Erythroblast (primary cell): ENCODE measurements at places on chromosomes 16 and 17.

GRCh38 chr16:79367822-79368221 lies 232.7 kb downstream of the MAF start:
- no peak for DNase-seq

DNA sequence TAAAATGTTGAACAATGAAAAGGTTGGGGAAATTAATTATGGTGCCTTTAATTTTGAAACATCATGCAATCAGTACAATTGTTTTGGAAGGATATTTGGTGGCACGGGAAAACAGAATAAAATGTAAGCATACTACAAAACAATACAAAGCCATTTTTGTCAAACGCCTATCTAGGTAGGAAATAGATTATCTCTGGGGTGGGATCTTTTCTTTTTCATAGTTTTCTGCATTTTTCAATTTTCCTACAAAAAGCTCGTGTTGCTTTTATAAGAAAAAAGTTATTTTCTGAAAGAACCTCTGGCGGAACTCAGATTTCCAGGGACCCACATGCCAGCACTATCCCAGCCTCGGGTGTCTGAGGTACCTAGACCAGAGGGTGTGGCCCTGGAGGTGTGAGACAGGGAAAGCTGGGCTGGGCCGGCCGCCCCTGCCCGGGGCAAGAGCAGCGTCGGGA lies 961 bp upstream of the MAP3K3 start:
- DNase-seq, result no peak

- no peak for DNase-seq
Measured at GRCh38 chr16:14125000-14125681, 54.0 kb downstream of the MRTFB start.

DNA sequence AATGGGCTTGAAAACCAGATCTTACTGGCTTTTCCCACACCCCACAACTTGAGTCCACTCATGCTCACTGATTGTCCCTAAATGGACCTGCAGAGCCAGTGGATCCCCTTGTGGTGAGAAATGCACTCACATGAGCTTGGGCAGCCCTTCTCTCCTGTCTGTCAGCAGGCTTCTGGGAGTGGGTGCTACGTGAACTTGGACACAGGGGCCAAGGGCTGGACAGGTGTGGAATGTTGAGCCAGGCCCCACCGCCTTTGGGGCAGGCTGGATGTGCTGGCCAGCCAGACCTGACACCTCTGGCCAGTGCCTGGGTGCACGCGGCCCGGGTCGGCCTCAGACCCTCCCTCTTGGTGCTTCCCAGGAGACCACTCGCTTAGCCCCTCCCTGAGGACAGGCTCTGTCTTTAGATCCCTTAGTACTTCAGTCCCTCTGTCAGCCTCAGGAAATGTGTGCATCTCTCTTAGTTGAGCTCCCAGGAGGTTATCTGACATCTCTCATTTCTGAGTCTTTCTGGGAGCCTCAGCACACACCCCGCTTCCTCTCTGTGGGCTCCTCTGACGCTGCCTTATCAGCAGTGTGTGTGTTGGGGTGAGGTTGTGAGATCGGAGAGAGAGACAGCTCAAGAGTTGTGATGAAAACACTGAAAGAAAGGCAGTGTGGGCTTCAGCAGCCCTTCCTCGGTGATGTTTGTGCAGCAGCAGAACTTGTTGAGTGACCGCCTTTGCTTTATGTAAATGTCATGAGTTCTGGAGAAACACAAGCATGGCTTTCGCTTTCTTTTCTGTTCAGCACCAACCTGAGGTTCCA lies 117.0 kb downstream of the RAB11FIP4 start:
- DNase-seq, result peak; percentile 76

GRCh38 chr17:8846768-8847211 lies 20.7 kb downstream of the PIK3R6 start:
- DNase-seq, result peak; percentile 32

GRCh38 chr16:50940275-50940854 lies 198.5 kb downstream of the CYLD start:
- DNase-seq, result no peak

GRCh38 chr16:86994651-86995171 lies 322.5 kb downstream of the C16orf95 start:
- no peak for DNase-seq

GRCh38 chr17:78986048-78986648 lies 6.4 kb upstream of the LGALS3BP start:
- DNase-seq, result peak; percentile 62

DNA sequence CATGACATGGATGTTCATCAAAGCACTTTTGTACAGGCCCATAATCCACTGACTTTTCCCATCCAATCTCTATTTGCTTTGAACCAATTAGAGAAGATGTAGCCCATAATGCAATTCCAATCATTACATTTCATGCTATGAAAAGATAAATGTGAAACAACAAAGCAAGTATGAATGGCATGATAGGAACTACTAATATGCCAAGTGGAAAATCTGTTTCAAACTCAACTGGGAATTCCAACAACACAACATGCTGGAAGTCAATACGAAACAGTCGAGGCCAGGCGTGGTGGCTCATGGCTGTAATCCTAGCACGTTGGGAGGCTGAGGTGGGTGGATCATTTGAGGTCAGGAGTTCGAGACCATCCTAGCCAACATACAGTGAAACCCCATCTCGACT lies 39.6 kb upstream of the TMEM97 start:
- no peak for DNase-seq

GRCh38 chr17:82285141-82285540 lies 11.6 kb upstream of the CSNK1D start:
- no peak for DNase-seq

DNA sequence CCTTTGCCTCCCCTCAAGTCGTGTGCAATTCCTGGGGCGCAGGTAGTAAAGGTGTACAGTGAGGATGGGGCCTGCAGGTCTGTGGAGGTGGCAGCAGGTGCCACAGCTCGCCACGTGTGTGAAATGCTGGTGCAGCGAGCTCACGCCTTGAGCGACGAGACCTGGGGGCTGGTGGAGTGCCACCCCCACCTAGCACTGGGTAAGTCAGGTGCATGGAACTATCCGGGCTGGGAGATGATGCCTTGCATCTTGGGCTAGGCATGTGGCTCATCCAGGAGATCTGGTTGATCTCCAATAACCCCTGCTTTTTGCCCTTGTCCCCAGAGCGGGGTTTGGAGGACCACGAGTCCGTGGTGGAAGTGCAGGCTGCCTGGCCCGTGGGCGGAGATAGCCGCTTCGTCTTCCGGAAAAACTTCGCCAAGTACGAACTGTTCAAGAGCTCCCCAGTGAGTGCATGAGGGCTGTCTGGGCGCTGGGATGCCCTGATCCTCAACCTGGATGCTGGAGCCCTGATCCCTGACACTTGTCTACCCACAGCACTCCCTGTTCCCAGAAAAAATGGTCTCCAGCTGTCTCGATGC lies 5.2 kb downstream of the GRB7 start:
- no peak for DNase-seq

DNA sequence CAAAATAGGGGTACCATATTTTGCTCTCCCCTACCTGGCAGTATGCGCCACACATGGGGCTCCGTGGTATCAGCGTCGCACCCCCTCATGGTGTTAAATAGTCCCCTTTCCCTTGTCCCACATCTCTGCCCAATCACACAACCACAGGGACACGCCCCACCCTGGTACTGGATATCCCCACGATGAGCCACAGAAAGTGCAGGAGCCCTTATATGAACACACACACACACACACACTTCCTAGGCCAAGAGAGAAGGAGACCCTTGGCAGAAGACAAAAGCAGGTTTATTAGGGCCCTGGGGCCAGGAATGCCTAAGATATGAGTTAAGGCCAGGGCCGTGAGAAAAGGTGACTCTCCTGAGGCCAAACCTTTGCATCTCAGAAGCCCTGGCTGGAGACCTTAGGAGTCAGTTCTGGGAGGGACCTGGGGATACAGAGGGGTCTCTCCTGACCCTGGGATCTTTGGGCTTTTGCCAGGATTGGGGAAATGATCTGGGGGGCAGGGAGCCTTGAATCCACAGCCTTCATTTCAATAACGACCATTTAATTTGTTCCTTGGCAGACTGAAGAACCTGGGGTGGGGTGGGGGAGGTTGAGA lies 11.6 kb downstream of the COPZ2 start:
- no peak for DNase-seq

GRCh38 chr17:44914148-44914547 lies 1.2 kb downstream of the GFAP start:
- DNase-seq, result no peak

GRCh38 chr16:47096297-47096696 lies 47.4 kb downstream of the NETO2 start:
- no peak for DNase-seq

- no peak for DNase-seq
Measured at GRCh38 chr16:9438991-9439390, 347.5 kb downstream of the HAPSTR1 start.

DNA sequence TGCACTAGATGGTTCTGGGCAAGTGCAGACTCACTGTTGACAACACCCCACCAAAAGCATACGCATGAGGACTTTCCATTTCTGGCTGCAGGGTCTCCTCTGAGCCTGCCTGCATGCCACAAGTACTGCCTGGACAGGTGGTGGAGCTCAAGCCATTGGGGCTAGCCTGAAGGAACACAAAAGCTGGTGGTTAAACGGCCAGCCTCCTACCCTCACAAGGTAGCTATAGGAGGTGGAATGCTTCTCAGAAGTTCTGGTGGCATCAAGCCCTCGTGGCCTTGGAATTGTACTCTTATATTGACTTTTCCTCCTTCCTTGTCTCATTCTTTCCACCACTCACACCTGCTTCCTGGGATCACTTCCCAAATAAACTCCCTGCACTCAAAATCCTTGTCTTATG lies 56.6 kb upstream of the BCAR1 start:
- peak; percentile 35 for DNase-seq

- DNase-seq, result no peak
Measured at GRCh38 chr17:28506763-28507487, 777 bp downstream of the FOXN1 start.

GRCh38 chr17:31357091-31357490 lies 34.4 kb upstream of the RAB11FIP4 start:
- DNase-seq, result no peak

- DNase-seq, result no peak
Measured at GRCh38 chr17:8479431-8479947, 43.8 kb downstream of the NDEL1 start.

- peak; percentile 61 for DNase-seq
Measured at GRCh38 chr16:57462978-57463362, 491 bp downstream of the POLR2C start.

DNA sequence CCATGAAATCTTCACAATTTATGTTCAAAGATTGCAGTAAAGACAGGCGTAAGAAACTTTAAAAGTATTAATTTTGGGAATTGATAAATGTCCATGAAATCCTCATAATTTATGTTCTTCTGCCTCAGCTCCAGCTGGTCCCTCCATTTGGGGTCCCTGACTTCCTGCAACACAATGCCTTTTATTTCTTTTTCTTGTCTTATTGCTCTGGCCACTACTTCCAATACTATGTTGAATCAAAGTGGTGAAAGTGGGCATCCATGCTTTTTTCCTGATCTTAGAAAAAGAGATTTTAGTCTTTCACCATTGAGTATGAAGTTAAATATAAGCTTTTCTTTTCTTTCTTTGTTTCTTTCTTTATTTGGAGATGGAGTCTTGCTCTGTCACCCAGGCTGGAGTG lies 14.3 kb downstream of the TAT start:
- DNase-seq, result no peak

DNA sequence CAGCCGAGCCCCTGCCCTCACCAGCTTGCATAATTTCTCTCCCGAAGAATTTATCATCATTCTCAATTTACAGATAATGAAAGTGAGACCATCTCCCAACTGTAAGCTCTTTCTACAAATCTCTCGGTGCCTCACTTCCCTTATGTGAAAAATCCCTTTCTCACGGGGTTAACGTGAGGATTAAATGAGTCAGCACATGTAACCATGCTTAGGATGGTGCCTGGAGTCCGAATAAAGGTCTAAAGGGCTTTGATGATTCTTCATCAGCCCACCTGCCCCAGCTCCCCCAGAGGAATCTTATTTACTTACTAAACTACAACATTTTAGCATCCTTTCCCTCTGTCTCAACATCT lies 24.8 kb upstream of the PIK3R6 start:
- DNase-seq, result no peak

DNA sequence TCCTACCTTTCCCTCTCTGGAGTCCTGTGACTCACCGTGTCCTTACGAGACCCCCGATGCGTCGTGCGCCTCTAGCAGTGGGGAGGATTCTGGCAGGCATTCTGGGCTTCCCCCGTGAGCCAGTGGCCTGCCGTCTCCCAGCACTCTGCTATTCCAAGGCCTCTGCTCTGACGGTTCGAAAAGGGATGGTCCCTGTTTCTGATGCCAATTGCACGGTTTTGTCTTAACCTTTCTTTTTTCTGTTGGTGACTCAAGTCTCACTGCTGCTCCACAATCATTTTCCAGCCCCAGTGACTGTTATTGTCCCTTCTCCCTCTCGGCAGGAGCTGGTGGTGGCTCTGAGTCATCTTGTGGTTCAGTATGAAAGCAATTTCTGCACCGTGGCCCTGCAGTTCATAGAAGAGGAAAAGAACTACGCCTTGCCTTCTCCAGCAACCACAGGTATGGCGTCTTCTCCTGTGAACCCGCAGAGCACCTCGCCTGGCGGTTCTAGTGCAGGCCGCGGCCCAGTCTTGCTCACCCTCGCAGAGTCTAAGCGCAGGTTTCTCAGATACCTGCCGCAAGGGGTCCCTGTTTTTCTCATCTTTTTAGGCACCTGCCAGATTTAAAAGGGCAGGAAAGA lies 100.1 kb upstream of the CHMP6 start:
- DNase-seq, result peak; percentile 31

GRCh38 chr16:23508589-23509440 lies 1.5 kb downstream of the GGA2 start:
- peak; percentile 76 for DNase-seq

DNA sequence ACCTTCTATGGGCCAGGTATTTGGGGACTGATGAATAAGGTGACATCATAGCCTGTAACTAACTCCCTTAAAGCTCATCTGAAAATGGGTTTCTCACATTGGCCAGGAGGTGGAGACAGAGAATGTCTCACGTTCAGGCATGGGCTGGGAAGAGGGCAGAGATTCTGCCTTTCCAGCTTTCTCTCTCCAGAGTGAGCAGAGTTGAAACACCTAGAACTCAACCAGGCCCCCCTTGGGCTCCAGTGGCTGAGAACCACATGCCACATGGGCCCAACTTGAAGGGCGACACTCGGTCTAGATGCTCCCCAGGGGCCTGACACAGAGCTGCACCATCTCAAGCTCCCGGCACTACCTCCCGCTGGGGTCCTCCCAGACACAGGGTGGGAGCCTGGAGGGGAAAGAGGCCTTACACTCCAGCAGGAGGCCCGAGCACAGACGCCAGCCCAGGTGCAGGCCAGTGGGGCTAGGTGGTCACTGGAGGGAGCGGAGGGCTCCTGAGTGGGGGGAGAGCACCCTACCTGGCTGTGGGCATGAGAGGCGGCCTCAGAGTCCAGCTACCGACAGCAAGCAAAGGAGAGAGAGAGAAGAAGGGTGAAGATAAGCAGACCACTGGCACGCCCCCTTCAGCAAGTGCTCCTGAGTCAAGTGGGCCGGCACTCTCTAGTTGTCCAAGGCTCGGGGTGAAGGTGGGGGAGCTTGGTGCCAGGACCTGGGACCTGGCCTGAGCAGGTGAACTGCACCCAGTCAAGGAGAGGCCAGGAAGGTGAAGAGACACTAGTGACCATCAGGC lies 55.9 kb downstream of the MYO18A start:
- peak; percentile 78 for DNase-seq

- peak; percentile 61 for DNase-seq
Measured at GRCh38 chr16:77191259-77191969, 424 bp downstream of the MON1B start.
